ENCODE measurements at places on chromosomes 2 and 18.

- DNase-seq = no peak
Measured at GRCh38 chr2:136185981-136186776, 68.2 kb upstream of the CXCR4 start.

DNA sequence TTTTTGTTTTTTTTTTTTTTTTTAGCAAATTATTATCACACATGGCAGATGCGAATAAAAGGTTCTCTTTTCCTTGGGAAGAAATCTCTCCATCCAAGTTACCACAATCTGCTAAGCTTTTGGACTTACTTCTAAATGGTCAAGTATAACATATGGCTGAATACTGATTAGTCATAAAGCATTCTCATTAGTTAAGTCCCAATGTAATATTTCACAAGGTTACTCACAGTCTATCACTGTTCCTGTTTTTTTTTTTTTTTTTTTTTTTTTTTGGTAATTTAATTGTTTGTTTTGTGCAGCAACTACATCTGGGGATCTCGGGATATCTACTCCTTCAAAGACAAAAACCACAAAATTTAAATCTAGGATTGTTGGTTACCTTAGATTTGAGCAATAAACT lies 771.7 kb downstream of the CPS1 start:
- DNase-seq = no peak

- no peak for DNase-seq
Measured at GRCh38 chr2:232502511-232502910, 14.9 kb upstream of the ECEL1 start.

DNA sequence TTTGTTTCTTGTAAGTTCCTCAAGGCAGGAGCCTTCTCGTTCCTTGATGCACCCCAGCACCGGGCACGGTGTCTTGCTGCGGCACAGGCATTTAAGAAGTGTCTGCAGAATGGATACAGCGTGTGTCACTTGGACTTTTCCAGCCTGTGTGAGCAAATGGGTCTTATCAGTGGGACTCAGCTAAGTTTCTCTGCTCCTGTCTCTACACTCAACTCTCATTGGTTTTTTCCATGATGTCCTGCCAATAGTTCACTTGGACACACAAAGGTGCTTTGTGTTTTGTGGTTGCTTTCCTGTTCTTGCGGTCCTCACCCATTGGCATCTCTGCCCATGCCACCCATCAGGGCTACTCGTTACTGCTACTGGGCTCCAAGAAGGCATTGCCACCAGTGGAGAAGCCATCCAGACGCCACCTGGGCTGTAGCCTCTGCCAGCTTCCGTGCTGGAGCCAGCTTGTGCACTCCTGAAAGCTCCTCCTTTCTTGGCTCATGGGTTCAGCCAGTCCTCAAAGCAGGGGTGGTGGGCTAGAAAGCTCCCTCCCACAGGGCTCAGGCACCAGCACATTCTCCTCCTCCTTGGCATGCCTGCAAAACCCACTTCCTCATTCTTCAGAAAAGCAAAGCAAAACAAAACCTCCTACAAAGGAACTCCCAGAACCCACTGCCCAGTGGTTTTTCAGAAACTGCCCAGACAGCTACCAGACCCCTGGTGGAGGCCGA lies 41.4 kb downstream of the IL1R2 start:
- DNase-seq = no peak

GRCh38 chr18:70998490-70998889 lies 709.6 kb downstream of the SOCS6 start:
- DNase-seq = no peak

- DNase-seq = no peak
Measured at GRCh38 chr2:75799859-75800258, 89.1 kb upstream of the GCFC2 start.

Measured in glomerular endothelial cell (primary cell).